Hypothalamus (tissue), 51 donors: ENCODE measurements at places on chromosomes 1 and 21.
A peak's percentile ranks its signal among the peaks of the same experiment; 100 is the strongest.

DNA sequence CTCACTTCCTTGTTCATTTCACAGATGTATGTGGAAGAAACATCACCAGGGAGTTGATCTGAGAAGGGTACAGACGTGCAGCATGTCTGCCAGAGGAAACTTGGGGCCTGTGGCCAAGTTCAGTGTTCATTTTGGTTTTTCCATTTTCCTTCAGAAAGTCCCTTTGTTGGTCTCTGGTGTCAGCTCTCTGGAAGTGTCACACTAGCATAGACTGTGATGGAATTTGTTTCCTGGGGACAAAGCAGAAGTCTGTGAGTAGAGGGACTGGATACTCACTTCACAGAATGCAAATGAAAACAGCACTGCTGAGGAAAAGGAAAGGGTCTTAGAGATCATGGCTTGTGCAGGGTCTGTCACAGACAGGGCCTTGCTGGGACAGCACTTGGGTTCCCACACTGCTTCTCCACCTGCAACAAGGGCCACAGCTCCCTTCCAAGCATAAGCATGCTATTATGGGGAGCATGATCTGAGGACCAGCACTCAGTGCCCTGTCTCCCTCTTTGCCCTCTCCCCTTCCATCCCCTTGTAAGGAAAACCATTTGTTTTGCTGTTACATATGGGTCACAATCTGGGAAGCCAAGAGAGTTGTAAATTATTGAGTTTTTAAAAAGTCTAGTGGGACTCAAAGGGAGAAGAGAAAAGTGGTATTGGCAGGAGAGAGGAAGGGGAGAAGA is 31.4 kb upstream of the CD84 start:
- DNase-seq, result no peak

DNA sequence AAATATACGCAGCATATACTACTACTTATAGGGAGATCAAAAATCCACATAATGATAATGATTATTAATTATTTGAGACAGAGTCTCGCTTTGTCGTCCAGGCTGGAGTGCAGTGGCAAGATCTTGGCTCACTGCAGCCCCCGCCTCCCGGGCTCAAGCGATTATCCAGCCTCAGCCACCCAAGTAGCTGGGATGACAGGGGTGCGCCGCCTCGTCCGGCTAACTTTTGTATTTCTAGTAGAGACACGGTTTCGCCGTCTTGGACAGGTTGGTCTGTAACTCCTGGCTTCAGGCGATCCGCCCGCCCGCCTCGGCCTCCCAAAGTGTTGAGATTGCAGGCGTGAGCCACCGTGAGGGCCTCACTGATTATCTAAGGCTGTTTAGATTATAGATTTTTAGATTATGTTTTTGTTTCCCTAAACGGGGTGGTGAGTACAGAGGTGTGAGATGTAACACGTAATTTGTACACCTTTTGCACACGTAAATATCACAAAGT is 548 bp upstream of the SLC25A33 start:
- DNase-seq, result no peak

DNA sequence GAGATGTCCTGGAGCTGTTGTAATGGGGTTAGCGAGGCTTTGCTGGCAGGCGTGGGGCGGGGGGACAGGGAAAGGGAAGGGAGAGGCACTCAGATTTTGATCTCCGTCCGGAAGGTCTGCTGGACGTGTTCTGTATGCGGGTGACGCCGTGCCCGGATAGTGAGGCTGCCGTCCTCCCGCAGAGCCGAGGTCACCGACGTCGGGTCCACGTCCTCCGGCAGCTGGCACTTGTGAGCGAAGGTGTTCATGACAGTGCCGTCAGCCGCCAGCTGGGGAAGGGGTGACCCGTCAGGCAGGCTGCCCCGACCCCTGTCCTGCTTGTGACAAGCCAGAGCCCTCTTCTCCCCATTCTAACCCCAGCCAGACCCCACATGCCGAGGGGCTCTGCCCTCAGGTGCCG is 2.4 kb downstream of the HSPB7 start:
- DNase-seq, result no peak

- no peak for DNase-seq
These were observed 891 bp downstream of the HMGN1 start for GRCh38 chr21:39348040-39348354.

GRCh38 chr21:24590261-24590660 is 1017.0 kb downstream of the MRPL39 start:
- no peak for DNase-seq

DNA sequence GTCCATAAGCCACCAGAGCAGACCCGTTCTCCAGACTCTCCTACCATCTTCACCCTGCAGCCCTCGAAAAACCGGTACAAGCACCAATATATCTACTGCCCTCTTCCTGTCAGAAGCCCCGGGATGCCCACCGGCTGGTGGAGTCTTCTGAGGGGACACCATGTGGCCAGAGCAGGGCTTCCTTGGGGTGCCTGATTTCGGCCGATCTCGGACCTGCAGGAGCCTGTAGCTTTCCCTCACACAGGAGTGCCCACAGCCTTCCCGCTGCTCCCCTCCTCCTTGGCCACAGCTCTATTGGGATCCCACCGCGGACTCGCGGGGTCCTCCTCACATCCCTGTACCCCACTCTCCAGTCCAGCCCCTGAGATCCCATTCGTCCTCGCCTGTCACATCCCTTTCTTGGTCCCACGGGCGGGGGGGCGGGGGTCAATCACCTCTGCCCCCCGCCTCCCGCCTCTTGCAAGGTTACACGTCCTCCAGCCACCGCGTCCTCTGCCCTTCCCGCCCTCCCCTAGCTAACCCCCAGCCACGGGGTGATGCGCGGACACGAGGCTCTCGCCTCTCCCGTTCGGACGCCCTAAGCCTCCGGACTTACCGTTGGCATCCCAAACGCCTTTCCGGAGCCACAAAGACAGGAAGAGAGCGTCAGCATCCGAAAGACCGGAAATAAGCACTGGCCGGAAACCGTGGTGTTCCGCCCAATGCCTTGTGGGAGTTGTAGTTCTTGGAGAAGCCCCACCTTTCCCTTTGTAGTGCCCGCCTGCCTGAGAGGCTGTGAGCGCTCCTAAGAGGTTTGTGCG is at the start of gene SSR2:
SSR2 (minus strand) TSS at position 659 of the 800 bp plus-strand sequence. CDS start 784 bp downstream, outside the sequence.
- DNase-seq, result peak; percentile 71

- DNase-seq, result no peak
These were observed 86.1 kb upstream of the VAV3 start for GRCh38 chr1:108050911-108051629.

DNA sequence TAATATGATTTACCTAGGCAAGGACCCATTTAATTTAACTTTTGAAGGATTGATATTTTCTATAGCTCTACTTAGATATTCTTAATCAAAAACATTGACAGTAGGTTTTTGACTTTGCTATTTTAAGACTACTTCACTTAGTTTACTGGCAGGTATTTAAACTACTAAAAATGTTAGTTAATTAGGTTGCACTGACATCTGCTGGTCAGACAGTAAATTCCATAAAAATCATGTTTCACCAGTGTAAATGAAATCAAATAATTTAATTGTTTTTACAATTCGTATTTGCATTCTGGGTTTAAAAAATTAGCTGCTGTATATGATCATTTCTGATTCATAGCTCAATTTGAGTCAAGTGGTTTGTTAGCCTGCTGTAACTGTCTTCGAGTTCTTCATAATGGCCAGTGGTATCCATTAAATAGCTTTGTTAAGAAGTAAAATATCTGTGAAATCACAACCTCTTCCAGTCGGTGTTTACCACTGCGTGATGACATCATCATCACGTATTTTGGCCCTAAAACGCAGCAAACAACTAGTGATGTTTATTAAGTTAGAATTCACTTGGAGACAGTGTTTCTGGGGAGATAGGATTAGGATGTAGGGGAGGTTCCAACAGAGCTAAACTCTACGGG is 26.2 kb downstream of the EXTL2 start:
- no peak for DNase-seq

- DNase-seq, result no peak
These were observed 1.2 kb downstream of the MIER1 start for GRCh38 chr1:66925944-66926343.

- DNase-seq, result no peak
These were observed 123.1 kb upstream of the ZBTB40 start for GRCh38 chr1:22328331-22329147.

DNA sequence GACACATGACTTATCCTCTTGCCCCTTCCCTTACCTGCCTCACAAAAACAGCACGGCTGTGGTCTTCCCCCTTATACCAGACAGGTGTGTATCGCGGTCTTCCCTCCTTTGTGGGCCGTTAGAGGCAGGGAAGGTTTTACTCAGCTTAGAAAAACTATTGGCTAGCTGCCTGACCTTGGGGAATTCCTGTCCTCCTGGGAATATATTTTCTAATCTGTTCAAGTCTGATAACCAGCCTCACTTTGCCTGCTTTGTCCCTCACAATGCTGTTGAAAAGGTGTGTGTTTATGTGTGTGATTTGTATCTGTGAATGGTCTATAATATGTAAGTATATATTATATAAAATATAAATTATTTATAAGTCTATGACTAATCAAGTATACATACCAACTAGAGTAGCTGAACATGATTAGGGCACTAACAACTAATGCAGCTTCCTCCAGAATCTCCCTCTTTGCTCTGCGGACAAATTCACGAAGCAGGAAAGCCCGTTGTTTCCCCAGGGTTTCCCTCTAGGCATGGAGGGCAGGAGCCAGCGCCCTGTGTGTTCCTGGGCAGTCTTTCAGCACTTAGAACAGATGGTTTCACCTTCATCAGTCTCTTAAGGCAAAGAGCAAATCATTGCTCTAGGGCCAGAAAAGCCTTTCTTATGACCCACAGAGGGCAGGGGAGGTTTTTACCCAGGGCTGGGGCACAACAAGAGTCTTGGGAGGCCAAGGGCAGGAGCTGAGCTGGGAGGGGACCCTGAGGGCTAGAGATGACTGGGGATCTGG is 25.6 kb downstream of the SLC26A9 start:
- no peak for DNase-seq

- DNase-seq, result no peak
These were observed 3.1 kb upstream of the LENEP start for GRCh38 chr1:154990276-154990675.

DNA sequence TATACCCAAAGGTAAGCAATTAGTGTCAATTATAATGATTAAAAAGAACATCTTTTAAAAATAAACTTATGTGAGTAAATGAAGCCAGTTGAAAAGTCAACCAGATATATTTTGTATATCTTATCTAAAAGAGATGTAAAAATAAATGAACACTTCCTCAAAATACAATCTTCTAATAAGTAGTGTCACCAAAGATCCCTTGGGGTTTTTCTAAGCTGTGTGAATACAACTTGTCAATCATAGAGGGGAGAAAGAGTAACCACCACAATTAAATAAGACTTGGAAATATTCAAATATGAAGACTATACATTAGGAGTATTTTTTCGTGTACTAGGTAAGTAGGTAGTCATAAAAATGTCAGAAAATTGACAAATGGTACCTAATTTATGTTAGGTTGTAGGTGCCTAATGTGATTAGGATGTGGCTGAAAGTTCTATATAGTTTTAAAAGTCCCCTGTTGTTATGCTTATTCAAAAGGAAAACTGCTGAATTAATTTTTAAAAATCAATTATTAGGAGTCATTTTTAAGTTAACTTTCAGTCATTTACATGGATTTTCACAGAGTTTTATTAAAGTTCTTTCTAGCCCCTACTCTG is 72.6 kb downstream of the RASAL2 start:
- no peak for DNase-seq

- DNase-seq, result no peak
These were observed 13.9 kb downstream of the C1orf174 start for GRCh38 chr1:3886106-3886670.

GRCh38 chr1:20446796-20447195 is 39.2 kb downstream of the CAMK2N1 start:
- no peak for DNase-seq

DNA sequence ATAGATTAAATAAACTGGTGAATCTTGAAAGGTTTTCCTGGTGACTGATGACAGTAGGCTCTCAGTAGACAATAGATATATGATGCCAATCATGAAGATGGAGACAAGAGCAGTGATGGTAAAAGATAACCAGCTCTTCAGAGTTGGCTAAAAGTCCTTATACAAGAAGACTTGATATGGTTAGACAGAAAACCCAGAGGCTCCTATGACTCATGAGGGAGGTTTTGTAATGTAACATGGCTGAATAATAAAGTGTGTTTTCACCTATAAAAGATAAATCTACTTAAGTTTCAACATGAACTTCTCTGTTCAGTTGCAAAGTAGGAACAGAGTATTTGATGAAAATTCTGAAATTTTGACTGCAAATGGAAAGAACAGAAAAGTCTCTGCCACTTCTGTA is 12.7 kb upstream of the CRNN start:
- DNase-seq, result no peak

- no peak for DNase-seq
These were observed 101.1 kb downstream of the UBIAD1 start for GRCh38 chr1:11373895-11374747.

GRCh38 chr1:154533952-154534844 is 24.3 kb downstream of the UBE2Q1 start:
- DNase-seq, result no peak

DNA sequence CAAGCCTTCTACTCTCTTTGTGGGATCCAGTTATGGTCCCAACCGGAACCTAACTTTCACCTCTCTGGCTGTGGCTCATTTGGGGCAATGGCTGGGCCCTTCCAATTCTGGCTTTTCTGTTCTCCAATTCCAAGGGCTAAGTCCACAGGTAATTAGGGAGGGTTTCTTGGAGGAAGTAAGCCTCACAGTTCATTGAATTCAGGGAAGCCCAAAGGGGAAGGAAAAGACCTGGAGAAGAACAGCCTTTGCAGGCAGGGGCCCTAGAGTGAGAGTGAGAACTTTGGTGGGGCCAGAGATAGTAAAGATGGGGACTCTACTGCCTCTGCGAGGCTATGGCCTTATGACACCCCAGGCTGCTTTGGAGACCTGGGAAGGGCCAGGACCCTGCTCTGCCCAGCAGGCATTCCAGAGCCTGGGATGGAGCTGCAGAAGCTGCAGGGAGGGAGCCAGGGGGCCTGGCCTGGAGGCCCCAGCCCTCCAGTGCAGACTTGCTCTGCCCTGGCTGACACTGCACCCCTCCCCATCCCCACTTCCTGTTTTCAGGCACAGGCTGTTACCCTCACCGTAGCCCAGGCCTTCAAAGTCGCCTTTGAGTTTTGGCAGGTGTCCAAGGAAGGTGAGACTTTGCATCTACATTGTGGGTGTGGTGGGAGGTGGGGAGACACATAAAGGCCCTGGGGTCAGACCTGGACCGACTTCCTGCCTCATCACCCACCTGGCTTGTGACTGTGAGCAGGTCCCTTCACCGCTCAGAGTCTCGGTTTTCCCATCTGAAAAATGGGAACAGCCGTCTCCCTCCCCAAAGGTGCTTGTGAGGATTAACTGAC is 18.9 kb downstream of the LDLRAP1 start:
- DNase-seq, result no peak

- no peak for DNase-seq
These were observed 89.1 kb upstream of the NEGR1 start for GRCh38 chr1:72371259-72372035.

DNA sequence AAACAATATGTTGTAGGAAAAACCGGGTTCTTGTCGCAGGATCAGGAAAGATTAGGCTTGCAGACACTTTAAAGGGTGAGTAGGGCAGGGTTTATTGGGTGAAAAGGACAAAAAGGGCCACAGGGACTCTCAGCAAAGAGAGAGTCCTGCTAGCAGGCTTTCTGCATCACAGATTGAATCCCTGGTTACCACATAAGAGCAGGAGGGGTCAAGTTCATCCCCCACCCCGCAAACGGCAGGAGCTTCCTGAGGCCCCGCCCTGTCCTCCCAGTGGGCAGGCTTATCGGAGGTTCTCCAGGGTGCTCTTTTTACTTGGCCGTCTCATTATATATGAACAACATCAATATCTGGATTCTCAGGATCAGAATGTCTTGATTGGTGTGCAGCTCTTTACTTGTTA is 47.7 kb downstream of the SYCP1 start:
- DNase-seq, result no peak
